GM12891 (cell line): ENCODE measurements at places on chromosomes 7 and 10.

GRCh38 chr10:63940277-63940922 is 419.2 kb downstream of the REEP3 start:
- DNase-seq: no peak

GRCh38 chr7:20201380-20201779 is 15.8 kb downstream of the MACC1 start:
- DNase-seq: no peak

GRCh38 chr7:102467581-102468477 is 3.0 kb downstream of the LRWD1 start:
- DNase-seq: no peak

DNA sequence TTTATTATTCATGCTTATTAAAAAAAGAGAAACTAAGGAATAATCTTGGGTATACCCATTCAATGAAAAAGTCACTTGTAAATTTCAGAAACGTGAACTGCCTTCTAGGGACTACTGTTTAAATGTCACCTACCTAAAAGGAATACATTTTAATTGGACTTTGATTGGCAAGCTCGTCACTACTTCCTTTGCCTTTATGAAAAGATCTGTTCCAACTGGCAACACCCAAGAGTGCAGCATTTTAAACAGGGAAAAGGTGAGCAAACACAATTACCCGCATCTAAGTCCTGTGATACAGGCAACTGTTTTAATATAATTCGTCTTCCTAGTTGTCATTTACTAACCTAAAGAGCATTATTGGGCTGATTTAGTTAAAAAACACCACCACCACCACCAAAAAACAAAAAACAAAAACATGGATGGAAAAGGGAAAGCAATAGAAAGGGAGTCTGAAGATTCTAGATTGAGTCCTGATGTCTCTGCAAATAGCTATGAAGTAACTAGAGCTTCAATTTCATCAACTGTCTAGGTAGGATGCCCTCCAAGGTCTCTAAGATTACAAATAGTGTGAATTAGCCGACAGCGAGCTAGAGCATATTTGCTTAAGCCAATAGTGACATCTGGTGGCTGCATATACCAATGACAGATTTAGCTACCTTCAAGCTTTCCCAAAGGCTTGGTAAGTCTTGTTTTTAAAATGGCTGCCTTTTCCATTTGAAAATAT is 33.8 kb upstream of the ICA1 start:
- DNase-seq: peak; percentile 37

DNA sequence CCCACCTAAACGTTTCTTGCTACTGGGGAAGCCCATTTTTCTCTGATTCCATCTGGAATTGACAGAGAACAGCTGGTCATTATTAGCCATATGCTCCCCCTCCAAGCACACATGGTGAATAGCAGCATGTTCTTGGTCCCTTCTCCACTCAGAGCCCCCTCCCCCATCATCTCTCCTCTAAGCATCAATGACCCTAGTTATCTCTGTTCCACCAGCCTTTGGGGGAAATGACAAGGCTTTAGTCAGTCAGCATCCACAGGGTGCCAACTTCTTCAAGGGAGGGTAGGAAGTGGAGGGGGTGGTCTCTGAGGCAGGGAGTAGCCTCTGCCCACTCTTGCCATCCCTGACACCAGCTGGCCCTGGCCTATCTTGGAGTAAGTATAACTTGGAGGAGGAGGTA is 163.1 kb downstream of the UBE2H start:
- DNase-seq: no peak

DNA sequence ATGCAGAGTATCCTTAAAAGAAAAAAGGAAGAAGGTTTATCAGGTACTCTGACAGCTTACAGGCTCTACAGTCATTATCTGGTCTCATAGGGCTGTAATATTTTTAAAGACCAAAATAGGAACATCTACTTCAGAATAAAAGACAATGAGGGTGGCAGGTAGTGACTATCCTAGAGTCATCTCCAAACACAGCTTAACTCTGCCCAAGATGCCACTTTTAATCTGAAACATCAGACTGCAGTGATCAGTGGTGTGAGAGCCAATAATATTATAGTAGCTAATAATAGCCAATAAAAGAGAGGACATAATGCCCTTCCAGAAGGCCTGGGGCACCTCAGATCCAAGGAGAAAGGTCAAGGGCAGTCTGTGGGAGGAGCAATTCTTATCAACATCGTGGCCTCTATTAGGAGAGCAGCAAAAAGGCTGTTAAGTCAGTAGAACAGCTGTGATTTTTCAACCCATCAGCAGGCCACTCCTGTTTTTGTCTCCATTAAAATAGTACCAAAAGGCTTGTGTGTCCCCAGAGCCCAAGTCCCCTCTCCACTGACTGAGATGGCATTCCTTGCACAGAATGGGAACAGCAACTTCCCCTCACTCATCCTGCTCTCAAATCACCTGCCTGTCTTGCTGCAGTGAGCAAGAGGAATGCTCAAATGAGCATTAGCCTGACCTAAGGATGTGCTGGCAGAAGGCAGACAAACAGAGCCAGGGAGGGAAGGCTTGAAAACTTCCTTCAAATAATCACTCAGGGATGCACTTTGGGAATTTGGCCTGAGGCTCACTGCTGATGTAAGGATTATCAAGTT is 20.7 kb upstream of the SPOCK2 start:
- no peak for DNase-seq

- DNase-seq: no peak
Measured at GRCh38 chr7:122679813-122680212, 19.1 kb downstream of the RNF133 start.

- DNase-seq: no peak
Measured at GRCh38 chr7:99001482-99002147, 123.3 kb downstream of the TRRAP start.

DNA sequence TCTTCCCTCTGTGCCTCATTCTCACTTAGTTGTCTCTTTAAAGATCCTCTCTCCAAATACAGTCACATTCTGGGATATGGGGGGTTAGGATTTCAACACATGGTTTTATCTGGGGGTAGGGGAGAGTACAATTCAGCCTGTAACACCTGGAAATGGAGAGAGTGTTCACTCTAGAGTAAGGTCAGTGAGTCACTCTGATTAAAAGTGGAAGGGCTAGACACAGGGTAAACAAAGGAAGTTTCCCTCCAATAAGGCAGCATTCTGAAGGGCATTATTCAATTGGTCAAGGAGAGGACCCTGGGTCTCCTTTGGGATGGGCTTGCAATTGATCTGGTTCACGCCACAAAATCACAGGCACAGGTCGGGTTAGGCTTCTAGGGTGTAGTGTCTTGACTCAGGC is 232.8 kb upstream of the NPSR1 start:
- DNase-seq: no peak

GRCh38 chr10:68106656-68107055 is 2.6 kb upstream of the MYPN start:
- DNase-seq: no peak

DNA sequence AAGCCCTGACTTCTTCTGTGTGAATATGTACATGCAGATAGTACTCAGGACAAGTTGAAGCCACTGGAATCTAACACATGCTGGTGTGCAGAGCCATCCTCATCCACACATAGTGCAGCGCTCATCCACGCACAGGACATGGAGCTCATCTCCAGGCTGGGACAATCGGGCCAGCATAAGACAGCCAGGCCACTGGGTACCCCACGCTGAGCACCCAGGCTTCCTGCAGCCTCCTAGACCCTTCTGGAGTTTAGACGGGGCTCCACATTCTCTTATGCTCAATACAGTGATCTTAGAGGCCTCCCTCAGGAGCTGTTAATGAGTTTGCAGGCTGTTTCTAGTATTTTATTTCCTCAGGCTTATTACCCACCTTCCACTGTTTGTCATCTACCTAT is 238.9 kb downstream of the TNS3 start:
- no peak for DNase-seq

DNA sequence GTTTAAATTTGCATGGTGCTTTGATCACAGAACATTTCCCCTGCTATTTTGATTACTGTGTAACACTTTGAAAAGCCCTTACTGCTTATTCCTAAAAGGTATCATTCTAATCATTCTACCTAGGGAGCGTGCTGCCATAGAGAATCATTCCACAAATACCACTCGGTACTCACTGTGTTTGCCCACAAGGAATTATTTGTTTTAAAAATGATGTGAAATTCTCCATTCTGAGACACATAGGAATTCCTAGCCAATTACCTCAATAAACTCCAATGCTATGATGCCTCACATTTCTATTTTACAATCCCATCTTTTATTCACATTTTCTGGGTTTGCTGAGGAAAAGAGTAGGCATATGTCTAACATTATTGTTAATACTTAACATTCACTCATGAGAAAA is 16.2 kb upstream of the TES start:
- no peak for DNase-seq

- no peak for DNase-seq
Measured at GRCh38 chr10:3159152-3159551, 13.4 kb downstream of the PITRM1 start.

- no peak for DNase-seq
Measured at GRCh38 chr10:103783681-103784080, 71.7 kb downstream of the SH3PXD2A start.

- no peak for DNase-seq
Measured at GRCh38 chr7:77667459-77668086, 28.7 kb upstream of the RSBN1L start.

DNA sequence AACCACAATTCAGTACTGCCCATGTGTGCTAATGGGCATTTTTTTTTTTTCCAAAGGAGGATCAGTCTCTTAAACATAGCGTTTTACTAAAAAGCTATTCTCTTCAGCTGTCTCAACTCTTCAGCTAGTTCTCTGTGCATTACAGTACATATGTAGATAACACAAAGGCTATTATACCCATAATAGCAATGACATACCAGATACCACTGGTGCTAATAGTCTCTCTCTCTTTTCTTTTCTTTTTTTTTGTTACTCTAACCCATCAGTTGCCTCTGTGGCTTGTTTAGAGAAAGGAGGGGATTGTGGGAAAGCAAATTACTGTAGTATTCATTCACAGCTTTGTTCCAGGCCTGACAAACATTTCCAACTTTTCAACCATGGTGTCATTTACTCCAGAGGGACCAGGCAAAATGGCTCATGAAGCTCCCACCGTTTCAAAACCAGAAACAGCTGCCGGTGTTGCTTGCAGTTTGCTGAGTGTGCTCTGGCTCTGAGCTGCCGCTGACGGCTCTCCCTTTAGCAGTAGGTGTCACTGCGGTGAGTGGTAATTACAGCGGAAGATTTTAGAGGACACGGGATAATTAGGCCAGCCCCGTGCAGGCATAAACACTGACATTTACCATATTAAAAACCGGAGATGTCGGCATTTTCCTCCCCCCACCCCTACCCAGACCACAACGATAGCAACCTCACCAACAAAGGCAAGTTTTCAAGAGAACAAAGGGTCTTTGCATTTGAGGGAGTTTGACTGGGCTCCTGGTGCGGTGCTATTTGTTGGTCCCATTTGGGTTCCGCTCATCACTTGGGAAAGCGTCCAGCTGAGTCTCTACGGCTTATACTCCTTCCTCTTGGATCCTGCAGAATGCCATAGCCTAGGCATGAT is 1005.5 kb downstream of the KCNMA1 start:
- no peak for DNase-seq

DNA sequence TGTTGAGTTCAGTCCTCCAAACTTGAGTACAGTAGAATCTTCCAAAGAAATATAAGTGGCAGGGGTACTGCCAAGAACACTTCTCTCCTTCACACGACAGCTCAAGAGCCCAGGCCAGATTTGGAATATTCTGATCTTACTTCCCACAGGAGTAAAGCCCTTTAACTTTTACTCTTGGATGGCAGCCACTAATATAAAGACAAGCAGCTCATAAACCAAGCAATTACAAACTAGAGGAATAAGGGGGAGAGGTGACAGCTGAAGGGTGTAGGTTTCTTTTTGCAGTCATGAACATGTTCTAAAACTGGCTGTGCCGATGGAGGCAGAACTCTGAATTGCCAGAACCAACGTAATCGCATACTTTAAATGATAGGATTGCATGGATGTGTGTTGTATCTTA is 74.8 kb downstream of the SVIL start:
- no peak for DNase-seq

GRCh38 chr7:34390103-34390502 is 267.9 kb upstream of the NPSR1 start:
- DNase-seq: no peak
